ENCODE measurements at places on chromosomes 2 and 18.
A peak's percentile ranks its signal among the peaks of the same experiment; 100 is the strongest.

DNA sequence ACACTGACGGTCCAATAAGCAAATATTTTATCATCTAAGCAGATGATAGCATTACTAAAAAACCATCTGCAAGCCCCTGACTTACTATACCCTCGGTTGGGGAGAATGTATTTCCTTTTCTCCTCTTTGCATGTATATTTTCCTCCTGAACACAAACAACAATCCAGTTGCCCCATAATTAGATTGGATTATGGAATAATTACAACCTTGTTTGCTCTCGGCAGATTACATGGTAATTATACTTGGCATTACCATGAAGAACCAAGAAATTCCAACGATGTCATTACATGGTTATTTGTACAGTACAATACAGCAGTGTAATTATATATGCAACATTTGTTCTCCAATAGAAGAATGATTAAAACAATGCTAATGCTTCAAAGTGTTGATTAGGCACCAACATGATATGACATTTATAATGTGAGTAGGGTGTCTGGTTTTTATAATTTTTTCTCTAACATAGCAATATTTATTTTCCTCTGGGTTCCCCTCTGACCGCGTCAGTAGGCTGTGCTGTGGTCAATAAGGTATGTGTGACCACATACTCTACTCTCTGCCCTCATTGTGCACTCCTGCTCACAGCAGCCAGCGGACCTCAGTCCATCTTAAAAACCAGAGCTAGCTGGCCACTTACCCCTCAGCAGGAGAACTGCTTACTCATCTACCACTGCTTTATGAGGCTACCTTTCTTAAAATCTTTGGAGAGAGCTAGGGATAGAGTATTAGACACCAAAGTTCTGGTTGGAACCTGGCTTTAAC, 176.1 kb downstream of the INSIG2 start:
- DNase-seq: no peak
- H3K27ac ChIP-seq: no peak overlapping the region
- H3K27me3 ChIP-seq: no peaks in the 10 kb centered on the region
- no peak overlapping the region for H3K4me3 ChIP-seq
- H3K4me1 ChIP-seq: no peaks in the 10 kb centered on the region
- no peaks in the 10 kb centered on the region for H3K36me3 ChIP-seq

GRCh38 chr2:147688242-147688641, 156.6 kb upstream of the ACVR2A start:
- H3K4me1 ChIP-seq: no peaks in the 10 kb centered on the region
- no peak overlapping the region for H3K27ac ChIP-seq
- H3K36me3 ChIP-seq: no peaks in the 10 kb centered on the region
- DNase-seq: no peak
- no peaks in the 10 kb centered on the region for H3K27me3 ChIP-seq

- H3K27me3 ChIP-seq: no peaks in the 10 kb centered on the region
- DNase-seq: no peak
- no peak overlapping the region for H3K4me3 ChIP-seq
Measured at GRCh38 chr18:4639628-4640310, 184.7 kb upstream of the DLGAP1 start.

GRCh38 chr2:11597538-11598225, 63.8 kb downstream of the GREB1 start:
- no peak for DNase-seq
- no peak overlapping the region for H3K4me3 ChIP-seq
- no peak overlapping the region for H3K27ac ChIP-seq
- H3K27me3 ChIP-seq: no peaks in the 10 kb centered on the region
- no peaks in the 10 kb centered on the region for H3K36me3 ChIP-seq
- no peaks in the 10 kb centered on the region for H3K4me1 ChIP-seq

GRCh38 chr2:99987160-99987559, 155.2 kb downstream of the AFF3 start:
- no peaks in the 10 kb centered on the region for H3K27me3 ChIP-seq
- no peak overlapping the region for H3K4me3 ChIP-seq
- H3K4me1 ChIP-seq: no peaks in the 10 kb centered on the region
- no peak for DNase-seq
- H3K27ac ChIP-seq: no peak overlapping the region

DNA sequence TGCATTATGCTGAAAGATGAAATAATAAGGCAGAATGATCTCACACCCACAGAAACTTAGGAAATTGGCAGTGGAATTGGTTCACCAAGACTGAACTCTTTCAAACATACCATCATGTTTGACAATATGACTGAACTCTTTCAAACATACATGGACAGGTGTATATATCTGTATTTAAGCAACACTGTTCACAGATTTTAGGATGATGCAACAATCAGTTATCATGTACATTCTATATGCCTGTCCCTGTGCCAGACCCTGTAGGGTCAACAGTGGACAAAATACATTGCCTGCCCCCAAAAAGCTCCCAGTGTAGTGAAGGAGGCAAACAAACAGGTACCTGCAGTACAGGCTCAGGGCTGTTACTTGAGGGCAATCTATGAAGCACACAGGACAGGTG, 2.9 kb upstream of the REV1 start:
- peaks cover 15% of the 10 kb centered on the region for H3K4me1 ChIP-seq
- DNase-seq: no peak
- no peak overlapping the region for H3K4me3 ChIP-seq
- no peak overlapping the region for H3K27ac ChIP-seq

- H3K4me1 ChIP-seq: no peaks in the 10 kb centered on the region
- no peak overlapping the region for H3K4me3 ChIP-seq
- no peak for DNase-seq
- no peak overlapping the region for H3K27ac ChIP-seq
- no peaks in the 10 kb centered on the region for H3K36me3 ChIP-seq
- no peaks in the 10 kb centered on the region for H3K27me3 ChIP-seq
Measured at GRCh38 chr2:212619954-212620353, 81.4 kb upstream of the ERBB4 start.

DNA sequence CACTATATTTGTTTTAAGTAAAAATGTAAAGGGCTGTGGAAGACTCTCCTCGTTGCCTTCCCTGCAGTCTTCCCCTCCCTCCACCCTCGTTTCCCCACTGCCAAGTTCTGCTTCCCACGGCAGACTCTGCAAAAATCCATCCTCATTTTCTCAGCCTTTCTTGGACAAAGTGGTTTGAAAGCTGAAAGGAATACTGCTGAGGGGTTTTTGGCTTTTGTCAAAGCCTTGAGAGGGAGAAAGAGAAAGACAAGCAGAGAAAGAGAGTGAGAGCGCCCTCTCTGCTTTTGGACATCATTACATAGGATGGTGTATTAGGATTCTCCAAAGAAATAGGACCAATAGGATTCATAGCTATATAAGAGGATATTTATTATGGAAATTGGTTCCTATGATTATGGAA, 455.9 kb upstream of the SOX11 start:
- no peaks in the 10 kb centered on the region for H3K27me3 ChIP-seq
- H3K4me1 ChIP-seq: no peaks in the 10 kb centered on the region
- no peaks in the 10 kb centered on the region for H3K36me3 ChIP-seq
- no peak overlapping the region for H3K4me3 ChIP-seq
- no peak for DNase-seq

DNA sequence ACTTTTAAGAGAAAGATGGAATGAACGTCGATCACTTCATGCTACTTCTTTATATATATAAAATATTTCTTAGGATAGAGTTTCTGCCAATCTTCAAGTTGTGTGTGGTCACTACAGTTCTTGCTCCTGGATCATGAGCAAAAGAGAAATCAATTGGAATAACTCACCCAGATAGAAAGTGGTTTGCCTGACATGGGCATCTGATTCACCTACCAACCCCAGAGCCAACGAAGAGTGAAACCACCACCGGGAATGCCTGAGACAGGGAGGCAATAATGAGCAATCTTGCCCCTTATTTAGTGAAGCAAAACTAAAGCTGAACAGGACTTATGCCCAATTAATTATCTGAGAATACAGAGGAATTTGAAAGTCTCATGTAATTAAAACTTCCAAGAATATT, 250.2 kb upstream of the REG3G start:
- H3K27me3 ChIP-seq: no peaks in the 10 kb centered on the region
- H3K27ac ChIP-seq: no peak overlapping the region
- no peak for DNase-seq
- H3K4me3 ChIP-seq: no peak overlapping the region

- H3K4me1 ChIP-seq: no peaks in the 10 kb centered on the region
- no peaks in the 10 kb centered on the region for H3K36me3 ChIP-seq
- DNase-seq: no peak
- no peaks in the 10 kb centered on the region for H3K27me3 ChIP-seq
Measured at GRCh38 chr2:171629113-171629512, 58.2 kb upstream of the DYNC1I2 start.

DNA sequence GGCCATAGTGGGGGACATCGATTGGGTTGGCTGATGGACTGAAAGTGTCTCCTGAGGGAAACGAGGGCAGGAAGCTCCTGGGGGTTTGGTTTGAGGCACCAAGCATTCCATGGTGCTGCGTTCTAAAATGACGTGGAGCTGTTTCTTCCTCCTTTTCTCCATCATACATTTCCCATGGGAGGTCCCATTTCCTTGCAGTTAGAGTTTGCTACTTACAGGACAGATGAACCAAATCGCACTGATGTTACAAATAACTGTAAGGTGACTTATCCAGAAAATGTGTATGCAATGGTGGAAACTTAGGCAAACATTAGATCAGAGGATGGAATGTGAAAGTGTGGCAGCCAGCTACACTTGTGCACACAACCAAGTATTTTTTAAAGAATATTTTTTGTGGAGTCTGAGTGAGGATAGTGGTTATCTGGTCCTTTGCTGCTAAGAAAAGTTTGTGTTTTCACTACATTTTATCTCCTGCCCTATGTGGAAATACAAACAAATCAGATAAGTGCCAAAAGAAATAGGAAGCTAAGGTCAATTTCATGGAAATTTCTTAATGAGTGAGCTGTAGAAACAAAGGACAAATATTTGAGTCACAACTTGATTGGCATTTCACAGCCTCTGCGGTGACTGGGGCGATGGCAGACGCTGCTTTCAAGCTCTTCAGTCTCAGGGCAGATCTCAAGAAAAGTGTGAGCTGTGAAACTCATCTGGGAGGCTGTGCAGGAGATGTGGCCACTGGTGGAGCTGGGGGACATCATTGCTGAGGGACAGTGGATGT, 256.2 kb downstream of the TSN start:
- H3K4me3 ChIP-seq: no peak overlapping the region
- H3K36me3 ChIP-seq: no peaks in the 10 kb centered on the region
- DNase-seq: no peak
- no peaks in the 10 kb centered on the region for H3K27me3 ChIP-seq
- H3K4me1 ChIP-seq: no peaks in the 10 kb centered on the region

DNA sequence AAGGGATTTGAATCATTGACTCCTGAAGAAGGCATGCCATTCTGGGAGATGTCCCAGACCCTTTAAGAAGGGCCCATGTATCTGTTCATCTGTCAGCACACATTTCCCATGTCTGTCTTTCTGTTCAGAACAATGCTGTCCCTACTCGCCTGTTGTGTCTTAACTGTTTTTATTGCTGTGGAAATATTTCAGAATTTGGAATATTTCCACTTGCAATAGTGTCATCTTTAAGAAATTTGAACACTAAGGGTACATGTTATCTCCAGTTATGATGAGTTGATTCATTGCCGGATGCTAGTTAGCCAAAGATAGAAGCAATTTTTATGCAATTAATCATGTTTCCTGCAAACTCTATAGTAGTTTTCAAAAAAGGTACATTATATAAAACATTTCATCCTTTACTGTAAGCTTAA, 36.9 kb upstream of the NT5C1B start:
- no peaks in the 10 kb centered on the region for H3K4me1 ChIP-seq
- no peak overlapping the region for H3K4me3 ChIP-seq
- H3K36me3 ChIP-seq: no peaks in the 10 kb centered on the region

GRCh38 chr2:9033385-9034168, 30.1 kb upstream of the MBOAT2 start:
- no peak overlapping the region for H3K4me3 ChIP-seq
- H3K27ac ChIP-seq: no peak overlapping the region
- no peaks in the 10 kb centered on the region for H3K27me3 ChIP-seq
- DNase-seq: no peak
- H3K36me3 ChIP-seq: no peaks in the 10 kb centered on the region

GRCh38 chr18:47143899-47144485, 6.3 kb downstream of the HDHD2 start:
- no peaks in the 10 kb centered on the region for H3K27me3 ChIP-seq
- no peaks in the 10 kb centered on the region for H3K36me3 ChIP-seq
- H3K27ac ChIP-seq: no peak overlapping the region
- H3K4me1 ChIP-seq: peaks cover 8% of the 10 kb centered on the region
- no peak for DNase-seq

DNA sequence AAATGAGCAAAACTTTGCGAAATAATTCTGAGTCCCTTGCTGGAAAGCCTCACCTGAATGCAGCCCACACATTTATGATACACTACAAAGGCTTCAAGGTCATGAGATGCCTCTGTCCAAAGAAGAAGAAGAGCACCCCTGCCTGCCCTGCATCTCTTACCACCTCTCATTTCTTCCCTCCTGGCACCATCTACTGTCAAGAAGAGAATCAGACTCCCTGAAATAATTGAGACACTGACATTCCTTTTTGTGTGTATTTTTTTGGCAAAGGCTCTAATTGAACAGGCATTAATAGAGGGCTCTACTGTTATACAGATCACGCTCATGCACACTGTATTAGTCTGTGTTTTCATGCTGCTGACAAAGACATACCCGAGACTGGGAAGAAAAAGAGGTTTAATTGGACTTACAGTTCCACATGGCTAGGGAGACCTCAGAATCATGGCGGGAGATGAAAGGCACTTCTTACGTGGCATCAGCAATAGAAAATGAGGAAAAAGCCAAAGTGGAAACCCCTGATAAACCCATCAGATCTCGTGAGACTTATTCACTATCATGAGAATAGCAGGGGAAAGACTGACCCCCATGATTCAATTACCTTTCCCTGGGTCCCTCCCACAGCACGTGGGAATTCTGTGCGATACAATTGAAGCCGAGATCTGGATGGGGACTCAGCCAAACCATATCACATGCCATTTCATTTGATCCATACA, 176.3 kb downstream of the ALPK2 start:
- no peak overlapping the region for H3K27ac ChIP-seq
- no peaks in the 10 kb centered on the region for H3K36me3 ChIP-seq
- H3K4me1 ChIP-seq: no peaks in the 10 kb centered on the region
- no peak overlapping the region for H3K4me3 ChIP-seq
- DNase-seq: no peak

DNA sequence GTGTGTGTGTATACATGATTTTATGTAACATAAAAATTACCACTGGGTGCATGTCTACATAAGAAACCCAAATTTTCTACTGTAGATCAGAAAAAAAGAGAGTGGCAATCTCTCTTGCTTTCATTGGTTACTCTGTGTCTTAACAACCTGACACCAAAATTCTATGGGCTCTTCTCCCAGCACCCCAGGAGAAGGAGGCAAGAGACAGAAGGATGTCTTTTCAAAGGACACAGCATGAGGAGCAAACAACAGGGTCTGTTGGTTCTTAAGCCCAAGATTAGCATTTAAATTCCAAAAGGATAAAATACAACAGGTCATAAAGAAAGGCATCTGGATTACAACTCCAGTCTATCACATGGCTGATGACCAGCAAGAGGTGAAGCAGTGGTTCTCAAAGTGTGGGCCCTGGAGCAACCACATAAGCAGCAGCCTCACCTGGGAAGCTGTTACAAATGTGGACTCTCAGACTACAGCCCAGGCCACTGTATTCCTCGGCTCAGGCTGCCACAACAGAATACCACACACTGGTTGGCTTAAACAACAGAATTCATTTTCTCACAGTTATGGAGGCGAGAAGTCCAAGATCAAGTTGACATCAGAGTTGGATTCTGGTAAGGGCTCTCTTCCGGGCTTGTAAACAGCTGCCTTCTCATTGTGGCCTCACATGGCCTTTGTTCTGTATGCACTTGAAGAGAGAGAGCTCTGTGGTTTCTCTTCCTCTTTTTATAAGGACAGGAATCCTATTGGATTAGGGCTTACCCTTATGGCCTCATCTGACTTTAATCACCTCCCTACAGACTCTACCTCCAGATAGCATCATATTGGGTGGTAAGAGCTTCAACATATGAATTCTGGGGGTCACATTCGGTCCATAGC, 79.8 kb upstream of the RNF152 start:
- peak overlapping the region; percentile 5 for H3K27ac ChIP-seq
- no peak for DNase-seq
- H3K4me1 ChIP-seq: no peaks in the 10 kb centered on the region
- H3K4me3 ChIP-seq: no peak overlapping the region
- H3K27me3 ChIP-seq: no peaks in the 10 kb centered on the region

Measured in transverse colon (tissue), 4 donors.